Kidney (tissue), 22 donors: ENCODE measurements at places on chromosomes 4 and X. TPM values are rescaled to one million over a fixed set of nuclear protein-coding genes. Genes with fewer than 3 reads are reported as not detected.
A peak's percentile ranks its signal among the peaks of the same experiment; 100 is the strongest.

GRCh38 chr4:153790962-153791551 lies 2.2 kb upstream of the SFRP2 start:
- peak; percentile 84 for DNase-seq

DNA sequence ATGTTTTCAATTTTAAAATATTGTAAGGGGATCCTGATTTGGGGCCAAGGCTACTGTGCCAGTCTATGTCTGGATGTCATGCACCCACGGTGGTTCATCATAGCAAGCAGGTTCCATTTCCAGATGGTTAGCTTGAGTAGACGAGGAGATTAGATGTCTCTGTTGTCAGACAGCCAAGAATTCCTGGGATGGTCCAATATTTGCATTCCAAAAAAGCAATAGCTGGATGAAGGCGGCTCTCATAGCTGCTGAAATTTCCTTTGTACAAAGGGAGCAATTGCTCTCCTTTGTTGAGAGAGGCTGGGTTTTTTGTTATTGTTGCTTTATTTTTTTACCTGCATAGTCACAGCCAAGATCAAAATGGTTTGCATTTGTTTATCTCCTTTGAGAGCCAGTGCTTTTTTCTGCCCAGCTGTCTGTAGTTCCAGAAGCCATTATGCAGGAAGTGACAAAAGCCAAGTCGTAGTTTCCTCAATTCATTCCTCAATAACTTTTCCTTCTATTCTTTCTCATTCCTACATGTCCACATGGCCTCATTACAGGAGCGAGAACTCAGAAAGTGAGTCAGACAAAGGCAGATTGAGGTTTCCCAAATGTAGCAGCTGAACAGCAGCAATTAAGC lies 107.9 kb downstream of the MMRN1 start:
- no peak for DNase-seq

GRCh38 chr4:184506527-184507121 lies 32.3 kb upstream of the IRF2 start:
- no peak for DNase-seq

DNA sequence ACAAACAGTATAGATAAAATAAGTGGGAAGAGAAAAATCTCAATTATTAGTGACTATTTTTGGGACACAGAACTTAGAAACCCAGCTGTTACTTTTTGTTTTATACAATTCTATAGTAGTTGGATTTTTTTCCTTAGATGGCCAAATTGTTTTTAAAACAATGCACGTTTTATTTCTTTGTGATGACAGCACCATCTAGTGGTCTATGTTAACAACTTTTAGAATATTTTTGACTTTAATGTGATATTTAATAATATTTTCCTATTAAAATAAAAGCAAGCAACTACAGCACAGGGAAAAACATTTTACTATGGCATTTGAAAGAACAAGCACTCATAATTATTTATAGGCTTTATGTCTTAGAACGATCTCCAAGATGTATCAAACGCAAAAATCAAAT lies 5.6 kb upstream of the SMIM31 start:
- peak; percentile 32 for DNase-seq

The RGN gene
- 11.9 TPM for total RNA-seq

DNA sequence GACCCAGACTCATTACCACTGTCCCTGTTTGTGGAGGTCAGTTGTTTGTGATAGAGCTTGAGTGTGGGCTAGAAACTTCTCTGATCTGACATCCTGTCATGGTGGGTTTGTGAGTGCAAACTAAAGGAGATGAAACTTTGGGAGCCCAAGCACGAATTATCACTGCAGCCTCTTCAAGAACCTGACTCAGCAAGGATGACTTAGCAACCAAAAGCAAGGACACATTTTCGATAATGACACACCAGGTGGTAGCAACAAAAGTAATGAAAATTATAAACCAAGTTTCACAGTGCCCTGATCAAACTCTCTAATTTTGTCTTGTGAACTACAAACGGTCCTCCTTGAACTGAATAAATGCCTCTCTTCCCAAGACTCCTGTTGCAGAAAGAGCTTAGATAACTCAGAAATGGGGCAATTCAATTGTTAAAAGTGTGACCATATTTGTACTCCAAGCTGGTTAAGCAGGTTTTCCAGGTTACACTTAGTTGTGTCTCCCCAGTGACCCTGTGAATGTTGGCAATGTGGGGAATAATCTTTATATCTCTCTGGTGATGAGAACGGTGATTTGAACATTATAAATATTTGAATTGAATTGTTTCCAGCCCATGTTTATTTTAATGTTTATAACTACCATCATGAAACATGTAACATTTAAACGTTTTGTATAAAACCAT lies 52.6 kb upstream of the ATP8A1 start:
- DNase-seq: peak; percentile 30

- no peak for DNase-seq
These were observed 53.9 kb downstream of the PROM1 start for GRCh38 chr4:16029886-16030285.

GRCh38 chr4:165398570-165398969 lies 19.8 kb downstream of the CPE start:
- peak; percentile 55 for DNase-seq

GRCh38 chrX:50403903-50404302 lies 66.7 kb downstream of the DGKK start:
- DNase-seq: no peak

- DNase-seq: no peak
These were observed 23.3 kb downstream of the SPARCL1 start for GRCh38 chr4:87505862-87506261.

The FAM241A gene
- 2.9 TPM for total RNA-seq

DNA sequence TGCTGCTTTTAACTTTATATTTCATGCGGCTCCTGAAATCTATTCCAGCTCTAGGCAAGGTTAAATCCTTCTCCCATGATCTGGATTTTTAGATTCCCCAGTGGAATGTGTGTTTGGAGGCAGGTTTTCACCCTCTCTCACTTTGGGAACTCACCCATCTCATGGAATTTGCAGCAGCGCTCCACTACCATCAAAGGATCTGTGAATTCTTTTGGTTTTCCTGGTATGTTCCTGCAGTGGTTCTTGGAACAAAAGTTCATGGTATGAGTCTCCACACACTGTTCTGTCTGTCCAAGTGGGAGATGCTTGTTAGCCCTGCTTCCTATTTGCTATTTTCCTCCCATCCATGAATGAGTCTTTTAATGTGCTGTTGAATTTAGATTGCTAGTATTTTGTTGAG lies 14.0 kb downstream of the APOOL start:
- no peak for DNase-seq

DNA sequence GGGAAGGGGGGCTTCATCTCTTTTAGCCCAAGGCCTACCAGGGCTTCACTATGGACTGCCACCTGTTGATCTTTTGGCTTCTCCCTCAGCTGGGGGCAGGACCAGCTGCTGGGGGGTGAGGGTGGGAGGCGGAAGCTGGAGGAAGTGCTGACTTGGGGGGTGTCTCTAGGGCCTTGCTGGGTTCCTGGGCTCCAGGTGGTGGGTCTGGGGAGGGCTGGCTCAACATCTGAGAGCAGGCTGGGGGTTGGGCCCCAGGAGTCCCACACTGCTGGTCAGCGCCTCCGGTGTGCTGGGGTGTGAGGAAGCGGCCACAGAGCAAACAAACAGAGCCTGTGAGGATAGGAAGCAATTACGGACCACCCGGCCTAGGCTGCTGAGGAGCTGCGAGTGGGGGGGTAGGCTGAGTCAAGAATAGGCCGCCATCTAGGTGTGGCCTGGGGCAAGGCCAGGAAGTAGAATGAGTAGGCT lies 85.7 kb downstream of the EFNB1 start:
- peak; percentile 59 for DNase-seq

GRCh38 chr4:153189016-153189801 lies 15.0 kb upstream of the TRIM2 start:
- peak; percentile 66 for DNase-seq

The TNMD gene
- total RNA-seq: 0.63 TPM

GRCh38 chrX:1743105-1743504 lies 128.2 kb downstream of the ASMT start:
- DNase-seq: no peak

DNA sequence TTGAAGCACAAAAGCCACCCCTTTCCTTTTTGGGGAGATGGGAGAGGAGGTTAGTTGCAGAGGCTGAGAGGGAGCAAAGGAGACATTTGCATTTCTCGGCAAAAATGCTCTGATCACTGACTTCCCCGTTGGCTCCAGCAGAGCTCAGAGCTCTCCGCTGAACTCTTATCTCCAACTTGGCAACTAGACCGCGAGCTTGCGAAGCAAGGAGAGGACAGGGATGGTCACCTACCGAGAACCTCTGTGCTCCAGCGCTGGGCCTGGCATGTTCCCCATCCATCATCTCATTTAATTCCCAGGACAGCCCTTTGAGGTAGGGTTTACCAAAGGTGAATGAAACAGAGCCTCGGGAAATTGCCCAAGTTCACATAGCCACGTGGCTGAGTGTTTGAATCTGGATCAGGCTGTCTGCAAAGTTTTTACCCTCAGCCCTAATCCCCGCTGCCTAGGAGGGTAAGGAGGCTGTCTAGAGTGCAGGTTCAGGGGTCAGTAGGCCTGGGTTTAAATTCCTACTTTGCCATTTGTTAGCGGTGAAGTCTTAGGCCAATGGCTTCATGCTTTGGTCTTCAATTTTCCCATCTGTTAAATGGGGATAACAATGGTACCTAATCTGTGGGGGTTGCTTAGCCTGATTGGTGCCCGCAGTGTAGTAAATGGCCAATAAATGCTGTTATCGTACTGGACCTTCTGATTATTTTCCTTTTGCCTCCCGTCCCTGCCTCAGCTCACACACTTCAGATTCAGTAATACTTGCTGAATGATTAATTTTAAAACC lies 3.8 kb upstream of the CITED1 start:
- DNase-seq: no peak

The SOX3 gene
- total RNA-seq: not detected

- no peak for DNase-seq
These were observed 59.0 kb upstream of the ADGRA3 start for GRCh38 chr4:22574880-22575279.

The CT45A9 gene
- total RNA-seq: not detected

The SLC9B1 gene
- 1.8 TPM for total RNA-seq

The MAP3K15 gene
- total RNA-seq: 3.7 TPM

DNA sequence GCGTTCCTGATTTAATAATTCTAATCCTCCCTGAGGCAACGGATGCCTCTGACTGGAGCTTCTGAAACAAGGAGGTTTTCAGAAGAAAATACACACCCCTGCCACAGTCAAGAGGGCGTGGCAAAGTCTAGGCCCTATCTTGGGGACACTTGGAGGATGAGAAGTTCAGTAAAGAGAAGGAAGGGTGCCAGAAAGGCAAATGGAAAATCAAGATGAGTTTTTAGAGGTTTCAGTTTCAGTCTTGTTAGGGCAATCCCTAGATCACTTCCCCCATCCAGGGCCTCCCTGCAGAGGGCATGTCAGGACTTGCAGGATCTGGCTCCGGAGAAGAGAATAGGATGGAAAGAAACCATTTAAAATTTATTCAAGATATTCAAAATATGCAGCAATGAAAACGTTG lies 28.5 kb upstream of the FGF2 start:
- DNase-seq: peak; percentile 12

The SETD7 gene
- 29.1 TPM for total RNA-seq
